ENCODE measurements at places on chromosomes 1 and 21.
A peak's percentile ranks its signal among the peaks of the same experiment; 100 is the strongest.

GRCh38 chr1:154749078-154749760 lies 120.9 kb downstream of the KCNN3 start:
- DNase-seq = peak; percentile 32

DNA sequence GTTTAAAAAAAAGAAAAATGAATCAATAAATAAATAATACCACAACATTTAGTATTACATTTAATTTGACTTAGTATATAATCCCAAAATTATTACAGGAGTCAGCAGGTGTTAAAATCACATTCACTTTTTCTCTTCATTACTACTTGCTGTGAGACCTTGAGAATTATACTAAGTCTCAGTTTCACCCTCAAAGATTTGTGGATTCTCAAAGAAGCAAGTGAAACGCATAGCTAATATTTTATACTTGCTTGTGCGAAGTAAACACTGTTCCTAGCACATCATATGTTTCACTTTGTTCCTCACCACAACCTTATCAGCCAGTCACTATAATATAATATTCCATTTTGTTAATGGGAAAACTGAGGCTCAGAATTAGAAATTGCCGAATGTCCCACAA lies 4.0 kb downstream of the CLCA1 start:
- no peak for DNase-seq

DNA sequence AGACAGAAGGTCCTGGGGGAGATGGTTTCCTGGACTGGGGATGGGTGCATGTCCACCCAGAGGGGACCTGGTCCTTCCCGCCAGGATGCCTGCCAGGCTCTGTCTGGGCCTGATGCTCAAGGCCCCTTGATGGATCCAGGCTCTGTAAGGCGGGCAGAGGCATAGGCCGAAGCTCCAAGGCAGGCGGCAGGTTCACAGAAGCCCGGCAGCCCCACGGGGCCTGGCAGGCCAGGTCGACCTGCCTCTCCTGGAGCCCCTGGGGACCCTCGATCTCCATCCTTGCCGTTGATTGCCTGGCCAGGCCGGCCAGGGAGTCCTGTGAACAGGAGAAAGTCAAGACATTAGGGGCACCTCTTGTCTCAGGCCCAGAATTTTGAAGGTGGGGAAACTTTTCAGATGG lies 16.0 kb downstream of the COL9A2 start:
- no peak for DNase-seq

DNA sequence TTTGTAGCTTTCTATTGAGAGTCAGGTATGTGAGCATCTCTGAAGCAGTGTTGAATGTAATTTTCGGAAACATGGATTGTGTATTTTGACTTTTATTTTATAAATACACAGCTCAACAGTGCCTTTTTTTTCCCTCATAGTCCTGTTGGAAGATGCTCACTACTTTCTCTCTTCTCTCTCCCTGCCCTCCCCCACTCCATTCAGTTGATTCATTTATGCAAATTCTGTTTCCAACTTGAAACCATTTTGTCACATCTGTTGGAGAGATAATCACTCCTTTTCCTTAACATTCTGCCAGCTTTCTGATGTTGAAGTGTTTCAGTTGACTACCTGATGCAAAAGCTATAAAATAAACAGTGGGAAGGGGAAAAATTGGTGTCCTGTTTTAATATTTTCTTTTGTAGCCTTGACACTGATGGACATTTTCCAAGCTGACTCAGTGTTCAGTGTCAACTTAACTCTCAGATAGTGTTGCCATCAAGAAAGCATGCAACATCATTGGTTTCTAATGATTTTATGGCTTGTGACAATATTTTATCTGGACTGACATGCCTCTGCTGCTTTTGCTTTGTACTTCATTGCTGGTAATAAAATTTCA lies 194.5 kb downstream of the HS2ST1 start:
- no peak for DNase-seq

DNA sequence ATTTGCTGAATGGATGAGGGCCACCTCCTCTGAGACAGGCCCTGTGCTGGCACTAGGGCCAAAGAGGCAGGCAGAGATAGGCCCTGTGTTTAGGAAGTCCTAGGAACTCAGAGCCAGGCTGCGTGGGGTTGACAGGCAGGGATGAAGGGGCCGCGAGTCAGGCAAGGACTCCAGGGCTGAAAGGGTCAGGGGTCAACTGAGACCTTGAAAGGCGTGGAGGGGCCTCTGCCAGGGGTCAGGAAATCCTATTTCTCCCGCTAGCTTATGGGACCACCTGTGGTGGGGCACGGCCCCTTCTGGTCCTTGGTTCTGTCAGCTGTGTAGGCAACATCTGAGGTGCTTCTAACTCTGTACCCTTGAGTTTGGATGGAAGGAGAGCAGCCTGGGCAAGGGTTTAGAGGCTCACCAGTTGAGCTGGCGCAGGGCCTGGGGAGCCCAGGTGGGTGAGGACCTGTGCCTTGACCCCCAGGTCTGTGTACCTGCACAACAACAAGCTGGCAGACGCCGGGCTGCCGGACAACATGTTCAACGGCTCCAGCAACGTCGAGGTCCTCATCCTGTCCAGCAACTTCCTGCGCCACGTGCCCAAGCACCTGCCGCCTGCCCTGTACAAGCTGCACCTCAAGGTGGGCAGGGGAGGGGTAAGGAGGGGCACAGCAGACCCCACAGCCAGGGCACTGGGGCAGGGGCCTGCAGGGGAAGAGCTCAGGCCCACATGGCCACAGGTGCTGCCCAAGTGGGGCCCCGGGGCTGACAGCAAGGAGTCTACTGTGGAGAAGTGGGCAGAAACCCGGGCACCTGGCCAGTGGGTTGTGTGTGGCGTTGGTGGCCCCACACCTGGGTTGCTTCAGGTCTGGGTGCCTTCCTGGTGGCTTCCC lies 14.9 kb downstream of the PODN start:
- DNase-seq = no peak

DNA sequence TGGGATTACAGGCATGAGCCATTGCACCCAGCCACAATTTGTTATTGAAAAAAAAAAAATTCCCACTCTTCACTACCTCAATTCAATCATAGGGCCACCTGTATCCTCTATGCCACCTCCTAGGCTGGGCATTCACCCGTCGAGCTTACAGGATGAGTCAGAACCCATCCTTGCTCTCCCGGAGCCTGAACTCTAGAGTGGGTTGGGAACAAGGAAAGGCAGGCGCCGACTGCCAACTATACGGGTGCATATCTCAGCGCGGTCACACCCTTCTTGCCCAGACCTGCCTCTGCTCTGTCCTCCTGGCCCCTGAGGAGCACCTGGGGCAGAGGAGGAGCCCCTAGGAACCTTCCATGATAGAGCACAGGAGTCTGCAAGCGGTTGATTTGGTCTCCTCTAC lies 21.4 kb upstream of the LBR start:
- DNase-seq = no peak
